A673 (cell line): ENCODE measurements at places on chromosomes 6 and 20. TPM values are rescaled to one million over a fixed set of nuclear protein-coding genes. Genes with fewer than 3 reads are reported as not detected.

- no peaks in the 10 kb centered on the region for H3K27me3 ChIP-seq
- no peaks in the 10 kb centered on the region for H3K36me3 ChIP-seq
- peak overlapping the region; percentile 56 for H3K27ac ChIP-seq
- peak overlapping the region; percentile 35 for H3K4me3 ChIP-seq
- H3K4me1 ChIP-seq: peaks cover 15% of the 10 kb centered on the region
- DNase-seq: peak; percentile 54
Observed at GRCh38 chr6:6811128-6812009, 222.8 kb downstream of the LY86 start.

- DNase-seq: no peak
- H3K36me3 ChIP-seq: no peaks in the 10 kb centered on the region
- H3K27me3 ChIP-seq: no peaks in the 10 kb centered on the region
- no peak overlapping the region for H3K4me3 ChIP-seq
Observed at GRCh38 chr6:141618180-141618581, 514.5 kb upstream of the GJE1 start.

DNA sequence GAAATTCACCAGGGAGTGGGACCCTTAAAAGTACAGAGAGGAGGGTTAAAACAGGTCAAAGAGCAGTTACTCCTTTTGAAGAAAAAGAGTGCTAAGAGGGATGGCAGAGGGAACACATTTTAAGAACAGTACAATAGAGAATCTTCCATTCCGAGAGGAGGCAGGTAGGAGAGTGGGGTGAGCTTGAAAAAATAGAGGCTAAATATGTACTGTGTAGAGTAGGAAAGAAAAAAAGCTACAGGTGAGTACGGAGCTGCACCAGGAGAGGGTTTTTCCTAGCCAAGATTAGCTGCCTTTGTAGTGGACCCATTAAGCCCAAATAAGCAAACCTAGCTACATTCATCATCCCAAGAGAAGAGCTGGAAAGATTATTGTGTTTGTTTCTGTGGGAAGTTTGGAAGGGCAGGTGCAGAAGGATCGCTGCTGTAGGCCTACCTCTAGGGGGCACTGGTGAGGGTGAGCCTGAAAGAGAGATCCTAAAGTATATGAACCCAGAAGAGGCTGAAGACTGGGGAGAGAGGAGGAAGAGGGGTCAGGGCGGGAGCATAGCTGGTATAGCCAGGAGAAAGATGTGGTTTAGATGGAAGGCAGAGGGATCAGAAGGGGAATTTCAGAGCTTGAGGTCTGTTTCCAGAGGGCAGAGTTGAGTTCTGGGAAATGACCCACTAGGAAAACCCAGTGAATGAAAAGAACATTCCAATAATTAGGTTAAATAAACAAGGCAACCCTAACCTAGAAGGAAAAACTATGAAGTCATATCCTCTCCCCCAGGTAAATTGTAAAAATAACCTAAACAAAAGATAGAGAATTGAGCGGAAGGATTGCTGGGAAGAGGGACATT, 50.2 kb upstream of the HINT3 start:
- no peaks in the 10 kb centered on the region for H3K27me3 ChIP-seq
- DNase-seq: peak; percentile 66
- no peaks in the 10 kb centered on the region for H3K36me3 ChIP-seq
- H3K4me3 ChIP-seq: no peak overlapping the region
- no peak overlapping the region for H3K27ac ChIP-seq

DNA sequence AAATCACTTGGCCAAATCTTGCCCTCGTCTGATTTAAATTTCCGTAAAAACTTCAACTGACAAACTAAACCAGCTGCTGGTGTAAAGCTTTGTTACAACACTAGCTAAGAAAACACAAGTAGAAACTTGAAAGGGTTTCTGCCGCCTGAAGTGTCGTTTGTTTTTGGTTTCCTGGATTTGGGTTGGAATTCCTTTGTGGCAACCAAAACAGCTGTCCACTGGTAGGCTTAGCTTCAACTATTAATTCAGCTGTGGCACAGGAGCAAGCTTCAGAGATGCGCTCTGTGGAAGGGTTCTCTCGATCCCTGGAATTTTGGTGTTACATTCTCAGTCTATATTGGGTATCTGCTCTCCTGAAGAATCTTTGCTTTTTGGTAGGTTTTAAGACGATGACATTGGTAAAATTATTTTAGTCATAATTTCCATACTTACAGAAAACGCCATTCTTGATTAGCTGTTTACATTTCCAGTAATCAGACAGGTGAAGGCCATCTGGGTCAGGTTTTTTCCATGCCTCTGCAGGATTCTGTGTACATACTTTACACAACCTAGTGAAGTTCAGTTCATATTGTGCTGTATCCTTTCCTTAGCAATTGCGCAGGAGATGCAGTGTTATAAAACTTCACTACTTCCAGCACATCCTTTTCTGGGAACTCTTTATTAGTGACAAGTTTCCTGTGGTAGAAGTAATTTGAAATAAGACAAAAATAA, 29.9 kb upstream of the SAMD3 start:
- H3K4me1 ChIP-seq: no peaks in the 10 kb centered on the region
- H3K27me3 ChIP-seq: peaks cover 3% of the 10 kb centered on the region
- H3K36me3 ChIP-seq: no peaks in the 10 kb centered on the region
- H3K4me3 ChIP-seq: no peak overlapping the region
- no peak for DNase-seq
- no peak overlapping the region for H3K27ac ChIP-seq

DNA sequence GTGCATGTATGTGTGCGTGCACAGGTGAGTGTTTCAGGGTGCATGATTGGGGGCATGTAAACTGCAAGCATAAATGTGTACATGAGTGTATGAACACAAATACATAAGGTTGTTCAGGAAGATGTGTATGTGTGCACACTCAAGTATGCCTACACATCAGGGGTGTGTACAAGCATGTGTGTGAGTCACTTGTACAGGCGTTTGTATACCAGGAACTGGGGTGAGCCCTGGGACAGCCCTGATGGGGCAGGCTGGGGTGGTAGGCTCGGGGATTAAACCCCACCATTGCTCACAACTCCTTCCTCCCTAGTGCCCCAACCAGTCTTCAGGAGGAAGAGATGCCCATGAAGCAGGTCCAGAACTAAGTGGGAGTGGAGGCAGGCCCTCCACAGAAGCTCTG, 4.3 kb downstream of the CRIP3 start:
- H3K27ac ChIP-seq: no peak overlapping the region
- no peaks in the 10 kb centered on the region for H3K27me3 ChIP-seq
- no peaks in the 10 kb centered on the region for H3K4me1 ChIP-seq
- no peaks in the 10 kb centered on the region for H3K36me3 ChIP-seq

DNA sequence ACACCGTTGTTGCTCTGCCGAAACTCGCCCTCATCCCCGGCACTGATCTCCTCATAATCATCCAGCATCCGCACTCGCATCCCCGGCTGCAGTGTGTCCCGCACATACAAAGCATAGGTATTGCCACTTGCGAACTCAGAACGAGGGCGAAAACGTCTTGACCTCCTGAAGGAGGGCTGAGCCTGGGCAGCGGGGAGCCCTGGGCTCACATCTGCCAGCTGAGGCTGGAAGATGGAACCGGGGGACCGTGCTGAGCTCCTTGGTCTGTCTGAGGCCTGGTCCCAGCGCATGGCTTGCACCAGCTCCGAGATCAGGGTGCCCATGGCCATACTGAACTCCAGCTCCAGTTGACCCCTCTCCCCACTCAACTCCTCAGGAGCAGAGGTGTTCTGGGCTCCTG, 2.7 kb downstream of the CUL7 start:
- H3K36me3 ChIP-seq: peaks cover 51% of the 10 kb centered on the region
- no peak for DNase-seq
- no peak overlapping the region for H3K4me3 ChIP-seq
- no peaks in the 10 kb centered on the region for H3K27me3 ChIP-seq
- peaks cover 24% of the 10 kb centered on the region for H3K4me1 ChIP-seq

DNA sequence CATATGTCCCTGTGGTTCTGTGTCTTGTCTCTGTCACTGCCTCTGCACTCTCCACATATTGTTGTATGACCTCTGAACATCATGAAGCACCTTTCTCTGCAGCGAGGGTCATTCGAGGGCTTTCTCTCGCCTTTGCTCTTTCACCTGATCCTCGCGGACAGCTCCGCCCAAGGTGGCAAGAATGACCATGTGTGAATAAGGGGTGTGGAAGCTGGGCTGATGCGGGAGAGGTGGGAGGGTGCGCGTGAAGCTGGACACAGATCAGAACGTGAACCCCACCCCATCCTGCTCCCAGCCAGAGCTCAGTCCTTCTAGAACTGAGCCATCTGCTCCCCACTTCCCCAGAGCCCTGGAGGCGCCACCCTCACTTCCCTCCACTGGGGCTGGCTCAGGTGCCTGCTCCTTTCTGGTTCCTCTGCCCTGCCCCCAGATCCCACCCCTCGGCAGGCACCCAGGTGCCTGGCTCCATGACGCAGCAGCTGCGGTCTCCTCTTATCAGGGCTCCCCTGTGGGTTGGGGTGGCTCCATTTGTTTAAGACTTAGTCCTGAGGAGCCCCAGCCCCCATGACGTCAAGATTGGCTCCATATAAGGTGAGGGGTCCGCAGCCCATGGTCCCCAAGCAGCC, at the start of gene MUCL3:
TSS of gene MUCL3 (plus strand) at position 613 of the 626 bp plus-strand sequence. CDS start 27 bp downstream, outside the sequence.
- no peaks in the 10 kb centered on the region for H3K36me3 ChIP-seq
- no peak within 1 kb of the TSS for H3K4me3 ChIP-seq

GRCh38 chr6:41939848-41940758, 1.5 kb downstream of the CCND3 start:
- no peaks in the 10 kb centered on the region for H3K27me3 ChIP-seq
- DNase-seq: no peak
- H3K4me1 ChIP-seq: peaks cover 27% of the 10 kb centered on the region
- H3K36me3 ChIP-seq: peaks cover under 1% of the 10 kb centered on the region
- H3K27ac ChIP-seq: peak overlapping the region; percentile 46

- peak overlapping the region; percentile 98 for H3K27ac ChIP-seq
- H3K36me3 ChIP-seq: peaks cover 50% of the 10 kb centered on the region
- peak overlapping the region; percentile 72 for H3K4me3 ChIP-seq
- DNase-seq: no peak
- no peaks in the 10 kb centered on the region for H3K27me3 ChIP-seq
- H3K4me1 ChIP-seq: peaks cover 11% of the 10 kb centered on the region
Observed at GRCh38 chr6:85676086-85676729, 33.5 kb upstream of the SYNCRIP start.

DNA sequence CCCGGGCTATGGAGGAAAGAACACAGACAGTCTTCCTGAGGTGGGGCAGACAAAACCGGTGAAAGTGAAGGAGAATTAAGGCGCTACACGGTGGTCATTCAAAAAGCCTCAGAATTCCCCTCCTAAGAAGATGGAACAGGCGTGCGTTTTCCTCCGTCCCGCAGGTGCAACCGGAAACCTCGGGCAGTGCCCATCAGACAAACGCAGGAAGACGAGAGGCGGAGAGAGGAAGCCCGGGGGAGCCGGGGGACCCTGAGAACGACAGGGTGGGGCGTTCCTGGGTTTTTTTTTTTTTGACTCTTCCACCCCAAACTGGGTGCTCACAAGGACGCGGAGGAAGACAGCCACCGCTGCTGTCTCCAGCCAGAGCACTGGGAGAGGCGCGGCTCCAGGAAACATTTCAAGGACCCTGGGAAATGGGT, 25.4 kb downstream of the TTLL2 start:
- no peak overlapping the region for H3K27ac ChIP-seq
- peaks cover 8% of the 10 kb centered on the region for H3K4me1 ChIP-seq
- peak overlapping the region; percentile 43 for H3K4me3 ChIP-seq
- no peaks in the 10 kb centered on the region for H3K36me3 ChIP-seq

DNA sequence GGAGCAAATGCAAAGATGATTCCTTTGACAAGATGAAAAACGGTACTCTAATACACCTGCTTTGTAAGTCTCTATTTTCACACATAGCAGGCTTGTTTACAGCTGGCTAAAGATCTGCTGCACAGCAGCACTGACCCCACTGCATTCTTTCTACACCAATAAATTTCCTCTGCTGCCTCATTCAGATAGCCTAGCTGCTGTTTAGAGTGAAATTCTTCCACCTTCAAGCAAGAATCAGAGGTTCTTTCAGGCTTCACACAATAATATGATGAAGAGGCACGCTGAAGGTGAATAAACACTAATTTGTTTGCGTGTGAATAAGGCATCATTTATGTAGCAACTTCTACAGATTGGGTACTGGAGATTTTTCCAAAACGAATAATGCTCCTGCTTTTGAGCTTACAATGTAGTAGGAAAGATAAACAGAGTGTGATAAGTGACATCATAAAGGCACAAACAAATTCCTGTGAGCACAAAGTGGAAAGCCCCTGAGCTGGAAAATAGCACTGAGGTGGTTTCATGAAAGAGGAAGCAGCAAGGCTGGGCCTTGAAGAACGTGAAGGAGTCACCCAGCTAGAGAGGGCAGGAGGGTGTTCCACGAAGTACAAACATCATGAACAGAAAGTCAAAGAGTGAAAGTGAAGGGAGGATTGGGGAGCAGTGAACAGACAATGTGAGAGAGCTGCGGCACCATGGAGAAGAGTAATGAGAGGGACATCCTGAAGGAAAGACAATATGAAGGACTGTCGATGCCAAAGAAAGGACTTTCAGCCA, 543.4 kb downstream of the CD83 start:
- no peaks in the 10 kb centered on the region for H3K36me3 ChIP-seq
- H3K4me3 ChIP-seq: no peak overlapping the region
- H3K4me1 ChIP-seq: peaks cover 9% of the 10 kb centered on the region
- no peak overlapping the region for H3K27ac ChIP-seq
- H3K27me3 ChIP-seq: no peaks in the 10 kb centered on the region
- no peak for DNase-seq

- peaks cover 2% of the 10 kb centered on the region for H3K27me3 ChIP-seq
- H3K27ac ChIP-seq: no peak overlapping the region
- DNase-seq: no peak
- H3K36me3 ChIP-seq: no peaks in the 10 kb centered on the region
- H3K4me1 ChIP-seq: no peaks in the 10 kb centered on the region
Observed at GRCh38 chr6:28856620-28857005, 67.2 kb downstream of the TRIM27 start.

- H3K4me1 ChIP-seq: peaks cover 16% of the 10 kb centered on the region
- no peaks in the 10 kb centered on the region for H3K36me3 ChIP-seq
- H3K4me3 ChIP-seq: no peak overlapping the region
Observed at GRCh38 chr6:90184334-90185298, 112.0 kb downstream of the BACH2 start.

- H3K27me3 ChIP-seq: peaks cover 70% of the 10 kb centered on the region
- no peaks in the 10 kb centered on the region for H3K36me3 ChIP-seq
- no peak overlapping the region for H3K4me3 ChIP-seq
- H3K4me1 ChIP-seq: no peaks in the 10 kb centered on the region
- DNase-seq: no peak
- H3K27ac ChIP-seq: no peak overlapping the region
Observed at GRCh38 chr6:46969206-46969605, 47.5 kb upstream of the ADGRF5 start.

DNA sequence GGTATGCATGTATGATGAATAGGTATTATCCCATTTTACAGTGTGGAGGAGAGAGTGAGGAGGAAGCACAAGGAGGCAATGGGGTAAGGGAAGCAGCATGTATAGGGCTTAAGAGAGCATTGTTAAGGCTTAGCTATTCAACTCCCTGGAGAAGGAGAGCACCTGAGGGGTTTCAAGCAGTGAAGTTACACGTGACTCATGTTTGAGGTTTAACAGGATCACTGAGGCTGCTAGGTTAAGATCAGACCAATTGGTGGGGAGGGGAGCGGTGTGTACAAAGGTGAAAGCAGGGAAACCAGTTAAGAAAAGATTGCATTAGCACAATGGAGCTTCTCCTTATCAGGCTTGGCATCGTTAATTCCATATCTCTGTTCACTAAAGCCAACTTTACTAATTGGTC, 64.4 kb upstream of the NHSL1 start:
- no peak for DNase-seq
- H3K4me3 ChIP-seq: no peak overlapping the region
- H3K27me3 ChIP-seq: no peaks in the 10 kb centered on the region
- no peak overlapping the region for H3K27ac ChIP-seq
- H3K4me1 ChIP-seq: no peaks in the 10 kb centered on the region

- H3K4me1 ChIP-seq: no peaks in the 10 kb centered on the region
- no peaks in the 10 kb centered on the region for H3K27me3 ChIP-seq
- DNase-seq: no peak
- no peak overlapping the region for H3K27ac ChIP-seq
Observed at GRCh38 chr6:107812234-107812769, 11.8 kb downstream of the SCML4 start.

RIPOR2 gene
- total RNA-seq: 0.17 and 0.37 TPM in 2 replicates

CD83 gene
- 14.4 and 15.0 TPM in 2 replicates for total RNA-seq

APOM gene
- total RNA-seq: 2.5 and 4.8 TPM in 2 replicates
